ENCODE measurements at places on chromosomes 1 and 21.

- DNase-seq = no peak
Observed at GRCh38 chr21:29196670-29197191, 66.3 kb downstream of the MAP3K7CL start.

DNA sequence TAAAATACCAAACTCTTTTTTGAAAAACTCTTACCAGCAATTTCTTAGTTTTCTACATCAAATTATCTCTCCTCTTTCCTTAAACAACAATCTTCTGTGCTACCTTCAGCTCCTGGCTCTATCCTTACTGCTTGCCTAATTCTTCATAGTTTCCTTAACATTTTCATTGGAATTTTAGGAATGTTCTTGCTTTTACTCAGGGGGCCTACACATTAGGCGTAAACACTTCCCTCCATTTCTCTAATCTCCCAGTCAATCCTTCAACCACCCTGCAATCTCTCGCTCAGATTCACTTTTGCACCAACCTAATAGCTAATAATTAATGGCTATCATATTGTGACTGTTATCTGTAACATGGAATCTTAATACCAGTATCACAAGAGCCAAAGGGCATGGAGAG is 50.1 kb downstream of the ADAMTS5 start:
- no peak for DNase-seq

DNA sequence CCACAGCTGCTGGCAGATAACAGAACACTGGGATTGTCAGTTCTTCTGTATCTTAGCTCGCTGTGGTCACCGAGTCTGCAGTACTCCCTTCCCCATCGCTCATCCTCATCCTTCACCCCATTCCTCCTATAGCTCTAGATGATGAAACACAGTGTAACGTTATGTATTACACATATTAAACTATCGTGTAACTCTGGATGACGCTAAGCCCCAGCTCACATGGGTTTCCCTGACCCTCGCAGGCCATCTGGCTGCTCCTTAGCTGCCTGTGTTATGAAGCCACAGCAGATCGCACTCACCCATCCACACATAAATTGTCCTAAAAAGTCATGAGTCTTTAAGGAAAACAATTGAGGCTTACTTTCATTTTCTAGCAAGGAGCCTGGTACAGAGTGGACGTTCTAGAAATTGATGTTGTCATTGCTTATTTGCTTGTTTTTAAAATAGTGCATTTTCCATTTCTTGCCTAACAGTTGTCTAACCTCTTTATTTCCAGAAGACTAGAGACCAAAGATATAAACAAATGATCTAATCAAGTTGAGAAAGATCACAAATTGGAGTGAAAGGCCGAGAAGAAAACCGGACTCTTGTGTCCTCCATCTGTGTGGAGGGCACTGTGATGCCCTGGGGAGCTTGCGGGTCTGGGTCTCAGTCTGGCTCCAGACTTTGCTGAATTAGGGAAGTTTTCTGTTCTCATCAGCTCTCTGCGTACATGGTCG is 24.3 kb upstream of the PCP4 start:
- no peak for DNase-seq

GRCh38 chr1:223834660-223835263 is 11.0 kb downstream of the TP53BP2 start:
- DNase-seq = no peak

DNA sequence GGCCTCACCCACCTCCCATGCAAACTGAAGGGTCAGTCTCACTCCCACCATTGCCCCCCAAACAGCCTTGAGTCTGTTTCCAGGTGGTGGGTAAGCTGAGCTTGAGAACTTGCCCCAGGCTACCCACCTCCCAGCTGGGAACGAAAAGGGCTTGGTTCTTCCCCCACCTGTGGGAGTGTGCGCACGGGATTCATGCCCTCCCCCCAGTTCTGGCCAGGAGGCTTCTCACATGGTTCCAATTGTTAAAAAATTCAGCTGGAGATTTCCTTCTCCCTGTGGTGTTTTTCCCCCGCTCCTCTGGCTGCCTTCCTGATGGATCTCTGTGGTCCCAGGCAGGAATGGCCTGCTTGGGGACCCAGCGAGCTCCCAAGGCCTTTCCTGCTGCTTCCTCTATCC is 81.8 kb upstream of the C21orf91 start:
- no peak for DNase-seq

- DNase-seq = no peak
Observed at GRCh38 chr1:58197811-58198210, 348.7 kb downstream of the OMA1 start.

GRCh38 chr1:1215881-1216605 is 2.1 kb upstream of the TNFRSF4 start:
- DNase-seq = no peak

DNA sequence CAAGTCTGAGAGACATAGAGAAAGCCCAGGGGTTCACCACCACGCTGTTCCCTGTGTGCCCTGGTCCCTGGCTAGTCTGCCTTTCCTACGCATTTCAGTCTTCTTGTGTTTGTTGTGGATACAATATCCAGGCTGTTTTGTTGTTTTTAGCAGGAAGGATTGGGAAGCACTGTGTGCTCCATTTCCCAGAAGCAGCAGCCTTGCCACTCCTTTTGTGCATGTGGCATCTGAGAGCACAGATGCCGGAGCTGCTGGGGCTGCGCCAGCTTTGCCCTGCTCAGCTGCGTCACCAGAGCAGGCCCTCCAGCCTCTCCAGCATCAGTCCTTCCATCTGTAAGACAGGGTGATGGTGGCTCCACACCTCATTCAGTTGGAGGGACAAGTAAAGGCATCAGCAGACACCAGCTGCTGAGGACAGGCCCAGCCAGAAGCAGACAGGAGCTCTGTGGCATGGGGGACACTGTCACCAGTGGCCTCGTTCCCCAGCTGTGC is 94.4 kb upstream of the COL6A1 start:
- DNase-seq = peak; percentile 47

- DNase-seq = peak; percentile 22
Observed at GRCh38 chr1:52632732-52633290, at the start of gene SHISAL2A. TSS of gene SHISAL2A (plus strand) at chr1:52633168. CDS start at chr1:52633494, 326 bp downstream.

DNA sequence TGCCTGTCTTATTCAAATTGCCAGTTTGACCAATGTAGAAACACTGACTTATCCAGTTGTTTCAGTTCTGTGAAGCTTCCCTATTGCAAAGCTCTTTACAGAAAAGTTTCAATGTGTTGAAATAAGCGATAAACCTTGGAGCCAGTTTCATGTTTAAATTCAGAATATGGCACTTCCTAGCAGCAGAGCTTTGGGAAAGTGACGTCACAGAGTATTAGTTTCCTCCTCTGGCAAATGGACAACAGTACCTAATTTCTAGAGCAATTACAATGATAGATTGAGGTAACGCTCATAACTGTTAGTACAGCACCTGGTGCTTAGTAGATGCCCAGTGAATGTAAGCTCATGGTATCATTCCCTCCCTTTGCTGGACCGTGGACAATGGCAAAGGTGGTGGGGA is 527.5 kb upstream of the DAB1 start:
- DNase-seq = no peak

DNA sequence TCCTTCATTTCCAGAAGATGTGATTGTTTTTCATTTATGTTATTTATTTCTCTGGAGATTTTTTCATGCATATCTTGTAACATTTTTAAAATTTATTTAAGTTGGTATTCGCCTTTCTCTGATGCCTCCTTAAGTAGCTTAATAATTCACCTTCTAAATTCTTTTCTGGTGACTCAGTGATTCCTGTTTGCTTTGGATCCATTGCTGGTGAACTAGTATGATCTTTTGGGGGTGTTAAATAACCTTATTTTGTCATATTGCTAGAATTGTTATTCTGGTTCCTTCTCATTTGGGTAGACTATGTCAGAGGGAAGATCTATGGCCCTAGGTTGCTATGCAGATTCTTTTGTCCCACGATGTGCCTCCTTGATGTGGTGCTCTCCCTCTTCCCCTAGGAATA is 1347.2 kb upstream of the B3GALT2 start:
- no peak for DNase-seq

- DNase-seq = peak; percentile 24
Observed at GRCh38 chr1:108560874-108561459, 1.1 kb downstream of the EEIG2 start.

DNA sequence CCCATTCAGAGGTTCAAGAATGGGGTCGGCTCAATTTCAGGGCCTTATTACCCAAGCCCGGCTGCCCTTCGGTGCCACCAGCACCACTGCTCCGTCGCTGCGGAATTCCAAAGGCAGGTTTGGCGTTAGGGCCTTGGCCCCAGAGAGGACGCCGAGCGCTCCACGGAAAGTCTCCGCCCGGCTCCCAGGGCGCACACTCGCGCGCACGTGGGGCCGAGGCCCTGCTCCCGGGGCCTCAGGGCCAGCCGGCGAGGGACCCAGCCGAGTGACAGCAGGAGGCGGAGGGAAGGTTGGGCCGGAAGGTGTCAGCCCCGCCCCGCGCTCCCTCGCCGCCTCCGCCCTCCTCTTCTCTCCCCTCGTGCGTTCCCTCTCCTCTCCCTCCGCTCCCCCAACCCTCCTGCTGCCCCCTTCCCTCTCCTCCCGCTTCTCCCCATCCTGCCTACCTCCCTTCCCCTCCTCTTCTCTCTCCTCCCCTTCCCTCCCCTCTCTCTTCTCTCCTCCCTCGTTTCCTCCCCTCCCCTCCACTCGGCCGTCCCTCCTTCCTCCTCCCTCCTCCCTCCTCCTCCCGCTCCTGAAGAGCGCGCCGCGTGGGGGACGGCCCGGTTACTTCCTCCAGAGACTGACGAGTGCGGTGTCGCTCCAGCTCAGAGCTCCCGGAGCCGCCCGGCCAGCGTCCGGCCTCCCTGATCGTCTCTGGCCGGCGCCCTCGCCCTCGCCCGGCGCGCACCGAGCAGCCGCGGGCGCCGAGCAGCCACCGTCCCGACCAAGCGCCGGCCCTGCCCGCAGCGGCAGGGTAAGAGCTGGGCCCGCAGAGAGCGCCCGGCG is at the start of gene ETS2:
Gene ETS2 (plus strand): TSS at position 602 of the 825 bp plus-strand sequence. CDS start 4,106 bp downstream, outside the sequence.
- peak; percentile 85 for DNase-seq

GRCh38 chr1:1782399-1783221 is 4.3 kb upstream of the NADK start:
- DNase-seq = peak; percentile 41

- no peak for DNase-seq
Observed at GRCh38 chr21:39518847-39519210, 67.1 kb downstream of the SH3BGR start.
